ENCODE measurements at places on chromosomes 3 and 15.

GRCh38 chr3:28936154-28936553 lies 344.7 kb upstream of the RBMS3 start:
- H3K27ac ChIP-seq, result peak overlapping the region; percentile 42
- peaks cover 4% of the 10 kb centered on the region for H3K36me3 ChIP-seq
- H3K27me3 ChIP-seq, result no peaks in the 10 kb centered on the region
- DNase-seq, result no peak
- peak overlapping the region; percentile 28 for H3K4me3 ChIP-seq

GRCh38 chr15:38818157-38818790 lies 253.7 kb upstream of the RASGRP1 start:
- peaks cover 21% of the 10 kb centered on the region for H3K27me3 ChIP-seq
- H3K4me3 ChIP-seq, result no peak overlapping the region
- H3K36me3 ChIP-seq, result no peaks in the 10 kb centered on the region
- H3K27ac ChIP-seq, result no peak overlapping the region

GRCh38 chr15:34642247-34642646 lies 58.8 kb upstream of the GOLGA8B start:
- H3K36me3 ChIP-seq, result no peaks in the 10 kb centered on the region
- peaks cover 12% of the 10 kb centered on the region for H3K27me3 ChIP-seq
- no peak overlapping the region for H3K27ac ChIP-seq

GRCh38 chr15:53681056-53681455 lies 78.4 kb downstream of the WDR72 start:
- H3K4me3 ChIP-seq, result no peak overlapping the region
- no peak overlapping the region for H3K27ac ChIP-seq
- H3K27me3 ChIP-seq, result no peaks in the 10 kb centered on the region
- no peak for DNase-seq
- H3K36me3 ChIP-seq, result no peaks in the 10 kb centered on the region

GRCh38 chr3:123008840-123009239 lies 18.7 kb downstream of the SEMA5B start:
- no peaks in the 10 kb centered on the region for H3K36me3 ChIP-seq
- H3K4me1 ChIP-seq, result no peaks in the 10 kb centered on the region
- DNase-seq, result no peak
- H3K4me3 ChIP-seq, result no peak overlapping the region
- peaks cover 34% of the 10 kb centered on the region for H3K27me3 ChIP-seq

Measured in natural killer cell treated with Interleukin-12 subunit alpha and Interleukin-12 subunit beta and Interleukin-15 and Interleukin-18, amount 100 ng/mL, for 72 hours (primary cell).